ENCODE measurements at places on chromosomes 2 and 18.
A peak's percentile ranks its signal among the peaks of the same experiment; 100 is the strongest.

GRCh38 chr2:103161456-103162289 lies 399.8 kb downstream of the TMEM182 start:
- peak; percentile 42 for DNase-seq

GRCh38 chr2:8475349-8476031 lies 206.4 kb upstream of the ID2 start:
- DNase-seq = no peak

- no peak for DNase-seq
Observed at GRCh38 chr2:193276069-193276468, 1081.3 kb upstream of the TMEFF2 start.

- DNase-seq = no peak
Observed at GRCh38 chr2:219959471-219959870, 332.0 kb downstream of the SLC4A3 start.

All from fibroblast of skin of right quadriceps (primary cell).